ENCODE measurements at places on chromosomes 2 and 18.

- no peak for DNase-seq
These were observed 182.7 kb upstream of the SIX2 start for GRCh38 chr2:45191976-45192375.

GRCh38 chr2:143334837-143335236 is 205.6 kb downstream of the ARHGAP15 start:
- DNase-seq, result no peak

GRCh38 chr2:126981476-126981875 is 82.8 kb downstream of the TEX51 start:
- DNase-seq, result no peak

DNA sequence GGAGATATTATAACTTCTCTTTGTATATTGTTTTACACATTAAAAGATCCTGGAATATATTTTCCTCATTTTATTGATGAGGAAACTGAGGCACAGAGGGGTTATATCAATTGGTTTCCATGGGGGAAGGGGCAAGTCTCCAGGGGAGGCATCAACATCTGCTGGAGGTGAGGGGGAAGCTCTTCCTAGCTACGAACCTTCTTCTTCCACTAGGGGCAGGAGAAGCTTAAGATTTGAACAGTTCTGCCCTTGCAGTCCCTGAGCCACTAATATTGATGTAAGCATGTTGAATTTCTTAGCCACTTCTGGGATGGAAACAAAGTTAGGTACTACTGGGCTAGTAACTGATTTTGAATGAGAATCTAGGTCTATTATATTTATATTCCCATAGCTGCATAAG is 140.1 kb upstream of the AQP4 start:
- DNase-seq, result no peak

- DNase-seq, result no peak
These were observed 1.2 kb downstream of the SATB2 start for GRCh38 chr2:199456383-199457146.
